ENCODE measurements at places on chromosomes 3 and 15.

GRCh38 chr3:193240850-193241706 is at the start of gene PLAAT1:
Gene PLAAT1, plus strand, starts transcription at chr3:193241222. Its CDS starts 14,429 bp downstream, at chr3:193255651.
- peak; percentile 90 for ATAC-seq

GRCh38 chr3:127039719-127040118 is 56.8 kb downstream of the PLXNA1 start:
- ATAC-seq, result no peak

GRCh38 chr3:101588616-101589015 is 14.6 kb downstream of the PCNP start:
- no peak for ATAC-seq

DNA sequence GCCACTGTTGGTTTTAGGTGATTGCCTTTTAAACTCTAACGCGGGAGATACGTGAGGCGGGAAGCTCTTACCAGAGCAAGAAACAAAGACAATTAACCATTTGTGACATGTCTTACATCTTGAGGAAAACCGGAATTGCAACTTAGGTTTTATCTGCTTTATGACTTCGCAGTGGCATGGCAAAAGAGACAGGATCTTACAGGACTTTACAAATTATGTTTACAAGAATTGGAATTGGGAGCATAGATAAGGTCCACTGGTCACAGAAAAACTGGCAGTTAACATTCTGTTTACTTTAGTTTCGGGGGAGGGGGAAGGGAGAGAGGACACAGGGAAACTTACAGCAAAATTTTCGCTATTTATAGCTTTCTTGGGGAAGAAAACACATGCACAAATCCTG is 1119.6 kb downstream of the ZPLD1 start:
- ATAC-seq, result no peak

DNA sequence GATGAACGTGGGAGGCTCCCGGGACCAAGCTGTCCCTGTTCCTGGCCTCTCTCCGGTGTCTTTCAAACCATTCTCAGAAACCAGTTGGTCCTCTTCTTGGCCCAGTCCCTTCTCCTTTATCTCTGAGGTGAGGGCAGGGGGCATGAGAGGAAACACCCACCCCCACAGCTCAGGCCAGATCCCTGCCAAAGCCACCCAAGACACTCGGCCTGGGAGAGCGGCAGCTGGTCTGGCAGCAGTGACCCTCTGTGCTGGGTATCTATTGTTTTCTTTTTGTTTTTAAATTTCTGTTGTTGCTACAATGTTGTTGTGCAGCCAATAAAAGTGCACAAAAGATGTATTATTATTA is 27.3 kb downstream of the ACSBG1 start:
- ATAC-seq, result no peak

DNA sequence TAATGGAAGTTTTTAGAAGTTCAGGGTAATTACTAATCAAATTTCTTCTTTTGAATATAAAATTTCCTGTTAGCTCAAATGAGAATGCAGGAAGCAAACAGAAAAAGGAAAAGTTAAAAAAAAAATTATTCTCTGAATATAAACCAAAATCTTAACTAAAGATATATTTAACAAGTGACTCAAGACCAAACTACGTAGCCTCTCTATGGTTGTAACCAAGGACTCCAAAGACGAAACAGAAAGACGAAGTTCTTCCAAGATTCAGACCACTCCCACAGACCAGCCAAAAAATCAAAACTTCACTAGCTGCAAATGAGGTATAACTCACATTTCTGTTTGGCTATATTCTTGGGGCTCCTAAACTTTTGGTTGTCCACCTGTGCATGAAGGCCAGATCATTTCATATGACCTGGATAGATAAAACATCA is 846.5 kb upstream of the ALCAM start:
- no peak for ATAC-seq

DNA sequence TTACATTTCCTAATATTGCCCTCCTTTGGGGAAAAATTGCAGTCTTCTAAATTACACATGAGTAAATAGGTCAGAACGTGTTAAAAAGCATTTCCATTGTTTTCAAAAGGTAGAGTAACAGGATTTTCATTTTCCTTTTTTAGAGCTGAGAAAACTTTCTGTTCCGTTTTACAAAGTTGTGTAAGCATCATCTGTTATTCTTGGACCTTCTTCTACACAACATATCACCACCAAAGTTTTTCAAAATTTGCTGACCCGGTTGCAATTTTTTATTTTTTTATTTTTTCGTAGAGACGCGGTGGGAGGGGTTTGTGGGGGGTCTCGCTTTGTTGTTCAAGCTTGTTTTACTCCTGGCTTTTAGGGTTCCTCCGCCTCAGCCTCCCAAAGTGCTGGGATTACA is 1.1 kb downstream of the CCDC39 start:
- ATAC-seq, result no peak
